Posterior cingulate gyrus (tissue), 11 donors: ENCODE measurements at places on chromosomes 1 and 21.
A peak's percentile ranks its signal among the peaks of the same experiment; 100 is the strongest.

DNA sequence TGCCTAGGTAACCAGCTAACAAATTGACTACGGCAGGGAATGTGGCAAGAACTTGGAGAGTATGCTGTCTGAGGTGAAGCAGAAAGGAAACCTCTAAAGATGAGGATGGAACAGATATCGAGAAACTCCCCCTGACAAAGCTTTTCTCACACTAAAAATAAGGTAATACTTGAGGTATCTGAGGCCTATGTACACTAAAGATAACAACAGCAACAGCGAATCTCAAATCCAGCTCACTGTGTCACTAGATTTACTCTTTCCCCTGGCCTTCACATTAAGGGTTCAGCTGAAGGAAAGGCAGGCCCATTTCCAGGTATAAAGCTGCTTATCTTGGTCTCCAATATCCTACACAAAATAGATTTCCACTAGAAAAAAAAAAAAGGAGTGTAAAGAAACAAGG, 518.0 kb downstream of the KCNT2 start:
- no peak for DNase-seq

DNA sequence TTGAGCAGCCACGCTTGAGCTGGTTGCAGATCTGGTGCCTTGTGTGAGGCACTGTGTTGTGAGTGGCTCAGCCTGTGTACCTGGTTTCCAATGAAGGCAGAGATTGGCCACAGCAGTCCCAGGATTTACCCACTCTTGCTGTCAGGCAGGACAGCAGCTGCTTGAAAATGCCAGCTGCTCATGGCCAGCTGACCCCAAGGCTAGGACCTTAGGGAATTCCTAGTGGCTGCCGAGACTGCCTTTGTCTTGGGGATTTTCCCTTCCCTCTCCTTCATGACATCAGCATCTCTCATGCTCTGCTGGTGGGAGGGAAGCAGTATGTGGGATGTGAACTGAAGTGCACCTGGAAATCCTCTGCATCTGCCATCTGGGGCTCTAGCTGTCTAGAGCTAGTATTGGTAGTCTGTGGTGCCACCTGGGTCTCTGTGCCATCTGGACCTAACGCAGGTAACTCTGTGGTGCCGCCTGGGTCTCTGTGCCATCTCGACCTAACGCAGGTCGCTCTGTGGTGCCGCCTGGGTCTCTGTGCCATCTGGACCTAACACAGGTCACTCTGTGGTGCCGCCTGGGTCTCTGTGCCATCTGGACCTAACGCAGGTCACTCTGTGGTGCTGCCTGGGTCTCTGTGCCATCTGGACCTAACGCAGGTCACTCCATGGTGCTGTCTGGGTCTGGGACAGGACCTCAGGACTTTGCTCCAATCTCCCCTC, 3.8 kb upstream of the LRRC47 start:
- no peak for DNase-seq

DNA sequence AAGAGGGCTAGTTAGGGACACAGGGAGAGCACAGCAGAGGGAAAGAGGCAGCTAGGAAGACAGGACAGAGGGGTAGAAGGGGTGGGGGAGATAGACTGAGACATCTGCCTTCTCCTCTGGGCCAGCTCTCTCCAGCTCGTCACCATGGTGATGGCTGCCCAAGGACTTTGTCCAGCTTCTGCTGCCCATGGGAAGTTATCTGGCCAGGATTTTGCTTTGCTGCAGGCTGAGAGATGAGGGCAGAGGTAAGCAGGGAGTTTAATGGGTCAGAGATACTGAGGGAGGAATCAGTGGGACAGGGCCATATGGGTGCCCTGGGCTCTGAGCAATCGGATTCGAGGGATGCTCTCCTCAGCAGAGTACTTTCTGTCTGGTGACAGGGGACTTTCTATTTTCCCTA, 34.5 kb upstream of the GPR37L1 start:
- DNase-seq: no peak

DNA sequence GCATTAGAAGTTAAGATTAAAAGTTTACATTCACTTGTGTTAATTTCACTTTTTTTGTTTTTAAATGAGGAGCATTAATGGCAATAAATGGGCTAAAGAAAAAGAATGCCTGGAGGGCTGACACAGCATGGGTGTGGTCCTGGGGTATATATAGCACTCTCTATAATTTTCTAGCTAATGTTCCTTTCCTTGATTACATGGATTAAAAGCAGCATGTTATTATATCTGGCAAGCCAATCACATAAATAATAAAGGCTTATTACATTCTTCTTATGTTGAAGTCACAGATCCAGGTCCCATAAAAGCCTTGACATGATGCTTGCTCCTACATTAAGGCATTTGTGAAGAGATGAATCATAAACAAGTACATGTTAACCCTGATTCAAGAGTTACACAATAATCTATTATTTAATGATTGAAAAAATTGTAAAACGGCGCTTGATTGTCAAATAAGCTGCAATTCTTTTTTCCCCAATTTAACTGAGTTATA, 91.4 kb downstream of the LYPLAL1 start:
- no peak for DNase-seq

DNA sequence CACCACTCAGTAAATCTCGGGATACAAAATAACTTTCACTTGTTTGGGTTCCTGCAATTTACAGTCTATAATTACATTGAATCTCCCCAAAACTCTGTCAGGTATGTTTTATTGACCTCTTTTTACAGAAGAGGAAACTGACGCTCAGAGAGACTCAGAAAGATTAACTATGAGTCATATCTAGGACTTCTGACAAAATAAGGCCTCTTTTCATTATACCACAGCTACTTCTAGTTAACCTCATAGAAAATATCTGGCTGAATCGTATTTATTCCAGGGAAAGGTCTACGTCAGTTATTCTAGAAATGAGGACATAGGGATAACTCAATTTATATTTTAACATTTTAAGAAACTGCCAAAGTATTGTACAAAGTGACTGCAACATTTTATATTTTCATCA, 211.1 kb upstream of the FAM78B start:
- no peak for DNase-seq

DNA sequence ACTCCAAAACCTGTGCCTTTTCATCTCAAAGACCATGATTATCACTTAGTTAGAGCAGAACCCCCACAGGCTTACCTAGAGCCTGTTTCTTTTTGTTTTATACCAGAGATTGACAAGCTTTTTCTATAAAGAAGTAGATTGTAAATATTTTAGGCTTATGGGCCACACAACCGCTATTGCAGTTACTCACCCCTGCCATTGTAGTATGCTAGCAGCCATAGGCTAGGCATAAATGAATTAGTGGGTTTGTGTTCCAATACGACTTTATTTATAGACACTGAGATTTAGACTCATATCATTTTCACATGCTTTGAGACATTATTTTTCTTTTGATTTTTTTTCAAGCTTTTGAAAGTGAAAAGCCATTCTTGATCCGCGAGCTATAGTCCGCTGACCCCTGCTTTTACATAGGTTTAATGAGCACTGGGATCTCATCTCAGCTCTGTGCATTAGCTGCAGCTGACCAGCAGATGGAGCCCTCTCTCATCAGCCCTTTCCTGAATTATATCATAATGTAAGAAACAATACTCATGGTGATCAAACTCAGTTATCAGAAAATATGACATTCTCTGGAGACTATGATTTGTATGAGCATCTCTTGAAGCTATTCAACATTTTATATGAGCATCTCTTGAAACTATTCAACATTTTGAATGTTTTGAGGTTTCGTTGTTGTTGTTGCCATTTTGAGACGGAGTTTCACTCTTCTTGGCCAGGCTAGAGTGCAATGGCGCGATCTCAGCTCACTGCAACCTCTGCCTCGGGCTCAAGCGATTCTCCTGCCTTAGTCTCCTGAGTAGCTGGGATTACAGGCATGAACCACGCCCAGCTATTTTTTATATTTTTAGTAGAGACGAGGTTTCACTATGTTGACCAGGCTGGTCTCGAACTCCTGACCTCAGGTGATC, 111.9 kb upstream of the L1TD1 start:
- peak; percentile 34 for DNase-seq

DNA sequence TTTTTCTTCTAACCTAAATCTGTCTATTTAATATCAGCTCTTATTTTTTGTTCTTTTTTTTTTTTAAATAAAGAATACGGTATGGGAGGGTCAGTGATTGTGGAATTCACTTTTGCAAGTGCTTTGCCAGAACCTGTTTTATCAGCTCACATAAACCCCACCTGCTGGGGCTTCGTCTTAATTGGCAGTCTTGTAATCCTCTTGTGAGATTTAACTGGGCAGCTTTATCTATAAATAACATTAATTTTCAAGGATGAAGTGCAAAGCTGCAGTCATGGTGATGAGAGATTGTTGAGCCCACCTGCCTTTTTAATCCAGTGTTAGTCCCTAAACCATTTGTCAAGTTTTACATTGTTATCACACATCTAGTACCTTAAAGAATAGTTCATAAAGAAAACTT, 18.2 kb upstream of the PDC start:
- DNase-seq: no peak

DNA sequence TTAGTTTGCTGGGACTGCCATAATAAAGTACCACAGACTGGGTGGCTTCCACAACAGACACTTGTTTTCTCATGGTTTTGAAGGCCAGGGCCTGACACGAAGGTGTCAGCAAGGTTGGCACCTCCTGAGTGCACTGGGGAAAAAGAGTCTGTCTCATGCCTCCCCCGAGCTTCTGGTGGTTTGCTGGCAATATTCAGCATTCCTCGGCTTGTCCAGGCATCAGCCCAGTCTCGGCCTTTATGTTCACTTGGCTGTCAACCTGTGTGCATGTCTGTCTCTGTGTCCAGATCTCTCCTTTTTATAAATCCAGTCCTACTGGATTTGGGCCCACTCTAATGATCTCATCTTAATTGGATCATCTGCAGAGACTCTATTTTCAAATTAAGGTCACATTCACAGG, 72.6 kb downstream of the DOP1B start:
- DNase-seq: no peak

- DNase-seq: no peak
These were observed 7.1 kb downstream of the FOXO6 start for GRCh38 chr1:41368366-41368765.
